ENCODE measurements at places on chromosomes 11 and 22.

DNA sequence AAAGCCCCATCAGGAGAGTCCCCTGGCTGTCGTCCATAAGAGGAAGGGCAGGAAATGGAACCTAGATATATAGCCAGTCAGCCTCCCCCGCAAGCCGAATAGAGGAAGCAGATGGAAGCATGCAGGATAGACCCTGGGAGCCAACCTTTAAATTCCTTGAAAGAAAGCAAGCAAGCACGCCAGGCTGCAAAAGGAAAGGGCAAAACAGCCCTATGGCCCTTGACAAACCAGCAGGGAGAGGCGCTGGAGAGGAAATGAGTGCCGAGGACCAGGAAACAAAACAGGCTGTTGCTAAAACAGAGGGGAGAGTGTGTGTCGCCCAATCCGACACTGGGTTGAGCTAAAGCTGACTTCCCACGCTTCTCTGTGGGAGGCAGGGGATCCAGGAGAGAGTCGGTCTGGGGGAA, 203.5 kb upstream of the MTNR1B start:
- DNase-seq = no peak

GRCh38 chr11:127677660-127678425, 677.3 kb upstream of the KIRREL3 start:
- no peak for DNase-seq

GRCh38 chr11:110071197-110071596, 22.0 kb upstream of the ZC3H12C start:
- DNase-seq = no peak

DNA sequence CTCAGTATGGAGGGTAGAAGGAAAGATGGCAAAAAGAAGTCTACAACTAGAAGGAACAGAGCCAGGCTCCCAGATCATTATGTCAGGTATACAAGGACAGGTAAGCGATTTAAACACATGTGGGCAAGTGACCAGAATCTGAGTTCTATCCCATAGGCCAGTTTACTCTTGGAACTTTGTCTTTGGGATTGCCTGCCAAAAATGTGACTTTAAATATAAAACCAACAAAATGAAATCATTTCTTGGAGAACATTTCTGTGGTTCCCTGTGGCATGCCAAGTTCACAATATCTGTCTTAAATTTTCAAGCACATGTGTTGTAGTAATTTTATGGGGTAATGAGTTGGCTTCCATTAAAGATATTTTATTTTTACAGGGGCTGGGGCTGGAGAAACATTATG, 141.0 kb downstream of the SLC17A6 start:
- DNase-seq = no peak

- peak; percentile 87 for DNase-seq
Observed at GRCh38 chr22:23402275-23403151, 177.6 kb downstream of the IGLL1 start.

- no peak for DNase-seq
Observed at GRCh38 chr22:37556710-37557109, 3.6 kb upstream of the CDC42EP1 start.
